ENCODE measurements at places on chromosomes 12 and 14.
A peak's percentile ranks its signal among the peaks of the same experiment; 100 is the strongest.

DNA sequence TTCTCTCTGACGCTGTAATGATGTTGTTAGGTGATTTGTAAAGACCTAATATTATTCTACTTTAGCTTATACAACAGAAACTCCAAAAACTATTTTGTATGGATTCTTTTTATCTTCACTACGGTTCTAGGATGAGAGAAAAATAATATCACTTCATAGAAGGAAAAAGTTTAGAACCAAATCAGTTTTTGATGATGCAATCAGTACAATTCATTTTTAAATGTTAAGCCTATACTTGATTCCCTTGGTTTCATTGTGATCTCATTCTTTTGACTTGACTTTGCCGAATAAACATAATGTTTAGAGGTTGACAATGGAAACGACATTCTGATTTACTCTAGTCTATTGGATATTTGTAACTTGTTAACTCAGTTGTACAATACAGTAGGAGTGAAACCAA lies 24.6 kb upstream of the ERGIC2 start:
- DNase-seq, result no peak

DNA sequence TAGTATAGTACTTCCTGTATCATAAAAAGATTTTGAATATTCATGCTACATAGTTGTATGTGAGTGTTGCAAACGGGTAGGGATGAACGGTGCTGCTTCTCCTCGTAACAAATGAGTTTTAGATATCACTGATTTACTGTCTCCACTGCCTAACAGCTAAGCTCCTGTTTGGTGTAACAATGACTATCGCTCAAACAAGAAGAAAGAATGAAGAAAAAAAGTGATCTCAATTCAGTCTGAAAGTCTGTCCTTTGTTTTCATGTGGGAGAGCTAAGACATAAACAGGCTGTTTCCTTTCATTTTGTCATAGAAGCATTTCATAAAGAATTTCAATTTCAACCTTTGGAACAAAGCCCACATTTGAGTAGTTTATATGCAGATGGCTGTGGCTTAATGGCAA lies 26.1 kb upstream of the RTRAF start:
- DNase-seq, result no peak

GRCh38 chr14:104130974-104131651 lies 7.3 kb upstream of the KIF26A start:
- no peak for DNase-seq

- no peak for DNase-seq
Measured at GRCh38 chr12:110686294-110686903, 2.5 kb downstream of the HVCN1 start.

GRCh38 chr12:71610031-71610795 lies 53.4 kb downstream of the ZFC3H1 start:
- no peak for DNase-seq

DNA sequence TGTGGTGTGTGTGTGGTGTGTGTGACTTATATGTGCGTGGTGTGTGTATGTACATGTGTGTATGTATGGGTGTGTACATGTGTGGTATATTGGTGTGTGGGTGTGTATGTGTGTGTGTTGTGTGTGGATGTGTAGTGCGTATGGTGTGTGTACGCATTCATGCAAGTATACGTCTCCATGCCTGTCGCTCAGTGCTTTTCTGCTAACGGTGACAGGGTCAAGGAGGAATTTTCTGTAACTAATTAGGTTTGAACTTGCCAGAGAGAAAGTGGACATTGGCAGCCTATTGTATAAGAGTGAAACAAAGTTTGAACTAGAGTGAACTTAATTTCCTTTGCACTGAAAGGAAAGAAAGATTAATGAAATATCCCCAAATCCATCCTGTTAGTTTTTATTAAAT lies 120.9 kb upstream of the GSC start:
- DNase-seq, result no peak

DNA sequence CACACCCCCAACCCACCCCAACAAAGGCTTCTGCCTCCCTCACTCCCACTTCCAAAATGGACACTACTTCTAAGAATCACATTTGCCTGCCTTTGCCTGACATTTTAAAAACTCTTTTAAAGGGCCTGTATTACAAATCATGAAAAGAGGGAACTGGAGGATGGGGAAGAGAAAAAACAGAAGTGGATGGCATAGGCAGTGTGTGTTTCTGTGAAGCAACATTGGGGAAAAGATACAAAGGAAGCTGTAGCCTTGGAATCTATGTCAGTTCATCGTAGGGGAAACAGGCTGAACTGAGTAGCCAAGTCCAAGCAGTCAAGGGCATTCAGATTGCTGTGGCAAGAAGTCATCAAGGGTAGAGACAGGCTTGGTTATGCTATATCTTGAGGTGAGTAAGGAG lies 273.9 kb downstream of the BTG1 start:
- no peak for DNase-seq

DNA sequence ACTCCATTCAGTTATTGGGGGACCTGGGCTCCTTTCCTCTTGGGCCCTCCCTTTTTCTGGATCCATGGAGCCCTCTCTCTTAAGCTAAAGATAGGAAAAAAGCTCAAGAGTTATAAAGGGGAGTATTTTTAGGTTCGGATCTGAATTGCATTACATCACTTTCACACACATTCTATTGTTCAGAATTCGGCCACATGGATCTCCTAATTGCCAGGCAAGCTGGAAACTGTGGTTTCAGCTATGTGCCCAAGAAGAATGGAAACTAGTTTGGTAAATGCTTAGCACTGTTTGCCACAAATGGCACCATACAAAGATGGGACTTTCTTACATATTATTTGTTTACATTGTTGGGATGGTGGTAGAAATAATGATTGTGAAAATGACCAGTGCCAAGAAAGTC lies 145.6 kb downstream of the LRIG3 start:
- no peak for DNase-seq

- DNase-seq, result no peak
Measured at GRCh38 chr14:82786483-82786880, 1252.8 kb upstream of the SEL1L start.

- DNase-seq, result no peak
Measured at GRCh38 chr14:85191986-85192385, 338.0 kb upstream of the FLRT2 start.

GRCh38 chr14:32078023-32078857 lies 1.1 kb downstream of the ARHGAP5 start:
- no peak for DNase-seq

- DNase-seq, result no peak
Measured at GRCh38 chr12:40034156-40034555, 71.7 kb downstream of the SLC2A13 start.

GRCh38 chr12:89984846-89985245 lies 276.2 kb upstream of the ATP2B1 start:
- DNase-seq, result no peak

DNA sequence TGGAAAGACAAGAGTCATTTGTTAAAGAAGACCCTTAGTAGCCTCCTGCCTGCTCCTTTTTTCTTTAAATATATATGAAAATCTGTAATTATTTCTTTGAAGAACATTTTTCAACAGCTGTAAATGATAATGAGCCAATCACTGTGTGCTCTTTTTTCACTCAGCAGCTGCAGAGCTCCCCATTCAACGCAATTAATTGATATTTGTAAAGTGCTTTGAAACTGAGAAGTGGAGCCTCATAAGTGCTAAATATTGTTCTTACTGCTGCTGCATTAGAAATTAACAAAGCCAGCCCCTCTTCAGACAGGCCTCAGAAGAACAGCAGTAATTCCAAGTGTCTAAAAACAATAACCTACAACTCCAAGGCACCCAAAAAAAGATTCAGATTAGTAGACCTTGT lies 224.3 kb downstream of the GXYLT1 start:
- no peak for DNase-seq

DNA sequence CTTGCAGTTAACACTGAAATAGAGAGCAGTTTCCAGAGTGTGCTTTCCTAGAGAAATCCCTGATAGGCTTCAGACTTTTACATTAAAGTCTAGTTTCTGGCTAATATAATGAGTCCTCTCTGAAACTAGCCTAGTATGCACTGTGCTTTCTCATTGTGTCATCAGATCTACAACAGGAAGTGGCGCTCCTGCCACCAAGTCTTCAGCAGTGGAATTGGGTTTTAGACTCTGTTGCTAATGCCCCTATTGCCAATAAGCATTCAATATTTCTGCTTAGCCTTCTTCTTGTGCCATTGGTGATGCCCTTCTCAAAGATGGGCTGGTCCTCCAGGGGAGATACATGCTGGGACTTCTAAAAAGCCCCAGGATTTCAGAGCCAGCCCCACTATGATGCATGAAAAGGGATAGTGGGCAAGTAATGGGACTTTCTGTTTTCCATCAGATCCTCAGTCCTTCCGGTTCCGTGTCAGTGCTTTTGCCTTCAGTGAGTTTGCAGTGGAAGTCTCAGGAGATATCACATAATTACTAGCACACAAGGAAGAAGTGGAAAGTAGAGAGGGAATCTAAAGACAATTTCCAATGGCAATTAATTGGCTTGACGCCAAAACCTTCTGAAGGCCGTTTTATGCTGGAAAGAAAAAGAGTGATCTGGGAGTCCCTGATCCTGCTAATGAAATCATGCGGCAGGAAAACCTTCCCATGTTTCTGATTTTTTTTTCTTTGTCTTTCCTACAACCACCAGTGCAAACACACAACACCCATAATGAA lies 50.0 kb downstream of the SSPN start:
- no peak for DNase-seq

GRCh38 chr14:73567358-73567757 lies 1.7 kb upstream of the ACOT2 start:
- no peak for DNase-seq

DNA sequence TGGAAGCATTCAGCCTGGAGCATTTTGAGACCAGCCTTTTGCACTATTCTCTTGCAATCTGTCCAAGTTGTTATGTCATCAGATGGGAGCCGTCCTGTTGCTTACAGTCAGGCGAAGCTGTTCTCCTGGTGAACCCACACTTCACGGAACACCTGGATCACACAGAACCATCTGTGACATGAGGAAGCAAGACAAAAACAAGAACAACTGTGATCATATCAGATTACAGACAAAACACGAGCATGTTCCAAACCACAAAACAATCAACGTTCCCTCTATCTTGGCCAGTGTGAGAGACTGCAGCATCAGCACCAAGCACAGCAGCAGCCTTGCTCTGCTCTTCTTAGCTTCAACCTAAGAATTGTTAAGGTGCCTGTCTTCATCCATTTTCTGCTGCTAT lies 180.5 kb upstream of the SFSWAP start:
- DNase-seq, result no peak

GRCh38 chr12:26164118-26164517 lies 31.3 kb upstream of the SSPN start:
- no peak for DNase-seq

- no peak for DNase-seq
Measured at GRCh38 chr12:3644104-3644503, 108.8 kb downstream of the CRACR2A start.

GRCh38 chr12:25001311-25001710 lies 52.4 kb upstream of the BCAT1 start:
- no peak for DNase-seq

DNA sequence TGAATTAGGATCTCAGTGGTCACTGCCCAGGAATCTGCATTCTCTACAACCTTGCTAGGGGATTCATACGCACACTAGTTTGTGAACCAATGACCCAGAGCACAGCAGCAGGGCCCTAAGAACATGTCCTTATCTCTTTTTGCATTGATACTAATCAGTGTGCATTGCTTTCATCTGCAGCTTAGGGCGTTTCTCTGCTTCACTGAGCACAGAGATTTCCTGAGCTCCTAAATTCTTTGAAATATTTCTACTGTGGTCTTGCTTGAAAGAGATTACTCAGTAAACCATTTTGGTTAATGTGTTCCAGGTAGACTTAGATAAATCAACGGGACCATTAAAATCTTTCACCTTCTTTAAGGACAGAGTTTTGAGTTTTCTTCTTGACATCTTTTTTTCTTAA lies 351.3 kb upstream of the KITLG start:
- no peak for DNase-seq

DNA sequence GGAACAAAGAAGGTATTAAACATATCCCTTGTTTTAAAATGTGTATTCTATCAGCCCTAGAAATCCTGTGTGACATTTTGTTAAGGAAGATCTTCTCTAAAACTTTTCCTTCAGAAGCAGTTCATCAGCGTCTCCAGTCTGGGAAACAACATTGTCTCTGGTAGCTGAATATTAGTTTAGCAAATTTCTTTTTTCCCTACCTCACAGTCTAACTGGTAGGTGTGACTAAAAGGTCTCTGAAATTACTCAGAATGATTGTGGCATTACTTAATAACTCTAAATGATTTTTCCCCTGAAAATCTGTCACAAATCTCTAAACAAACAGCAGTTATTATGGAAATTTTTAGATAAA lies 1044.8 kb downstream of the FLRT2 start:
- no peak for DNase-seq

DNA sequence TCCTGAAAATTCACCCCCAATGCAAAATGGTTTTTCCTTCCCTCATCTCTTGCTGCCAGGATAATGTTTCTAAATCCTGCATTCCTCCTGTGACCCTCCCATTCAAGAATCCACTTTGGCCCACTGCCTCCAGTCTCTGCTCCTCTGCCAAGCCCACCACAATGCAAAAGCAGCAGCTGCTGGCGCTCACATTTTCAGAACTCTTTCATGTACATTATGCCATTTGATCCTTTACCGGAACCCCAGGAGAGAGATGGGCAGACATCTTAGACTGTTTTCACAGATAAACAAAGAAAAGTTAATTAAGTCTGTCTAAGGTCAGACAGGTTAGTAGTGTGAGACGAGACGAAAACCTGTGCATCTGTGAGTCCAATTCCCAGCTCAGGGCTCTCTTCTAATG lies 12.9 kb downstream of the LRIG3 start:
- peak; percentile 36 for DNase-seq

DNA sequence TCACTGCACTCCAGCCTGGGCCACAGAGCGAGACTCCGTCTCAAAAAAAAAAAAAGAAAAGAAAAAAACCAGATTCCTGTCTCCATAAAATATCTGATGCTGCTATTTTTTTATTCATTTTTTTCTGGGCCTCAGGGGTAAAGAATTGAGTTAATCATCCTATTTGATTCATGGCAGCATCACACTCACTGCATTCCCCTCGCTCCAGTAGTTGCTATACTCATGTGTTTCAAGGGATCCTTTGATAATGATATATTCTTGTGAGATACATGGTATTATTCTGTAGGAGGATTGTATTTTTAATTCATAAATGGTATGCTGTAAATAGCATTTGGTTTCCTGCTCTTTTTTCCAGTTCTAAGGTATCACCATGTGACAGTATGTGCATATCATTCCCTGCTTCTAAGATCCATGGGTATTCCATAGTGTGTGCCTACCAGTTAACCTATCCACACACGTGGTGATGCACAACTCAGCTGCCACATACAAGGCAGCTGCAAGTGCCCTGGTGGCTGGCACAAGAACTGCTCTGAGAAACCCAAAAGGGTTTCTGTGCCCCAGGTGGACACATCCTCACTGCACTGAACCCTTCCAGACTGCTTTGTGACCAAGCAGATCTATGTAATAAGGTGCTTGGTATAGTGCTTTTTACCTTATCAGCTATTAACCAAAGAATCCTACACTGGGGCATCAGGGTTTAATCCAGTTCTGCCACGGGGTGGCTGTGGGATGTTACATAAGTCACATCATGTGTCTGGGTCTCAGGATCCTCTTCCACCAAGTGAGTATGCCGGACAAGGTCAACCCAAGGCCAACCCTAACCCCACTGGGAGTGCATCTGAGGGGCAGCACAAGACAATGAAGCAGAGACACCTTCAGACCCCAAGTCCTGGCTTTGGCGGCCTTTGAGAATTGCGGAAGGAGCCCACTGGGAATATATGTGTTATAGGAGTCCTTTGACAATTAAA lies 74.6 kb downstream of the ZFP36L1 start:
- no peak for DNase-seq
